SJCRH30 (cell line): ENCODE measurements at places on chromosomes 6 and 20. TPM values are rescaled to one million over a fixed set of nuclear protein-coding genes. Genes with fewer than 3 reads are reported as not detected.

The C20orf141 gene
- total RNA-seq, result not detected in 2 replicates

DNA sequence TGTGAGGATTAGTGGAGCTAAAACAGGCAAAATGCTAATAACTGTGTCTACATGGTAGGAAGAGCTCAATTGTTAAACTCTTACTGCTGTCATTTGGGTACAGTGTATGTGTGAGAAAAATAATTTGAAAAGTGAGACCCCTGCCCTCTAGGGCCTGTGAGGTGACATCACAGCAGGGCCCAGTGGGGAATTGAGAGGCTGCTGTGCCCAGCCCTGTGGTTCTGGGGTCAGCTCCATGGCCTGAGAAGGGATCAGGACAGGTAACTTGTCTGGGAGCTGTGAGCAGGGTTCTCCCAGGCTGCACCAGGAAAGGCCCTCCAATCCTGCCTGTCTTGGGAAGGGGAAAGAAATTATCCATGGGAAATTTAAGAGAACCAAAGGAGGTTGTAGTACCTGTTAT is 1.3 kb downstream of the SIRPB1 start:
- H3K27ac ChIP-seq, result no peak overlapping the region
- H3K27me3 ChIP-seq, result no peaks in the 10 kb centered on the region
- no peak for DNase-seq
- no peaks in the 10 kb centered on the region for H3K36me3 ChIP-seq
- no peak overlapping the region for H3K4me3 ChIP-seq

DNA sequence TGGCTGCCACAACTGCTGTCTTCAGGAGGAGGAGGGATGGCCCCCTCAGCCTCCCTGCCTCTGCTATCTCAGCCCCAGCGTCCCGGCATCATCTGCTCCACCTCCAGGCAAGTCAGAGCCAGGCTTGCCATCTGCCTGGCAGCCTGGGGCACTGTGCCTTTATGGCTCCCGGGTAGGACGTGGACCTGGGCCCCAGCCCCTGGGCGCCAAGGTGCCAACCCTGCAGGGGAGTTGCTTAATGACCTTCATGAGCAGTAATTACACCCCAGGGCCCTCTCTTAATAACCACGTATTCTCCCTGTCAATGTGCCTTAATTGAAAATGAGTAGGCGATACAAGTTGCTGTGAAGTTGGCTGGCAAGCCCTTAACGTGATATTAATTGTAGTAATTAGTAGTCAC is 122.1 kb upstream of the MLN start:
- no peaks in the 10 kb centered on the region; the same call in 1 of the 2 replicates for H3K27me3 ChIP-seq
- H3K36me3 ChIP-seq, result no peaks in the 10 kb centered on the region
- DNase-seq, result no peak

DNA sequence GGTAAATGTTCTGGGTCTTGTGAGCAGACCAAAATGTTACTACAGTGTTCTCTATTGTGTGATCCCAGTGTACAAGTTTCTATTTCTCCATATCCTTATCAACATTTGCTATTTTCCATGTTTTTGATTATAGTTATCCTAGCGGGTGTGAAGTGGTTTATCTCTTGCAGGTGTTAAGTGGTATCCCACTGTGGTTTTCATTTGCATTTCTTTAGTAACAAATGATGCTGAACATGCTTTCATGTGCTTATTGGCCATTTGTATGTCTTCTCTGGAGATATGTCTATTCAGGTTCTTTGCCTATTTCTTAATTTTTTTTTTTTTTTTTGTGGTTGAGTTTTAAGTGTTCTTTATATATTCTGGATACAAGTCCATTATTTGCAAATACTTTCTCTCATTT is 35.5 kb downstream of the NSFL1C start:
- no peaks in the 10 kb centered on the region for H3K36me3 ChIP-seq
- no peaks in the 10 kb centered on the region for H3K27me3 ChIP-seq
- H3K4me3 ChIP-seq, result no peak overlapping the region
- no peak for DNase-seq

DNA sequence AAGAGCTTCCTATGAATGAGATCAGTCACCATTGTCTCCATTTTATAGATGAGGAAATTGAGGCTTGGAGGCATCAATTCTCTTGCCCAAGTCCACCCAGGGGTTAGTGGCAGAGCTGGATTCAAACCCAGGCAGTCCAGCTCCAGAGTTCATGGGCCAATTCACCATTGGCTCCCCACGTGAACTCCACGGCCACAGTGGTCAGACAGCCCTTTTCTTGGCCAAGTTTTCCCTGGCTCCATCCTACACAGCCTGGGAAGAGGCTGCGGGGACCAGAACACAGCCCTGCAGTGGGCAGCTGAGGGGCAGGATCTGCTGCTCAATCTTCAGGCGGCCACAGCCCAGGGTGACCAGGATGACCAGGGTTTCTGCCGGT is 20.5 kb downstream of the TGM2 start:
- no peak overlapping the region for H3K4me3 ChIP-seq
- H3K27ac ChIP-seq, result peak overlapping the region; percentile 58
- peaks cover 40% of the 10 kb centered on the region for H3K4me1 ChIP-seq
- no peaks in the 10 kb centered on the region for H3K36me3 ChIP-seq
- DNase-seq, result no peak
- H3K27me3 ChIP-seq, result no peaks in the 10 kb centered on the region

The ENPP4 gene
- 0.23 and 0.32 TPM in 2 replicates for total RNA-seq

DNA sequence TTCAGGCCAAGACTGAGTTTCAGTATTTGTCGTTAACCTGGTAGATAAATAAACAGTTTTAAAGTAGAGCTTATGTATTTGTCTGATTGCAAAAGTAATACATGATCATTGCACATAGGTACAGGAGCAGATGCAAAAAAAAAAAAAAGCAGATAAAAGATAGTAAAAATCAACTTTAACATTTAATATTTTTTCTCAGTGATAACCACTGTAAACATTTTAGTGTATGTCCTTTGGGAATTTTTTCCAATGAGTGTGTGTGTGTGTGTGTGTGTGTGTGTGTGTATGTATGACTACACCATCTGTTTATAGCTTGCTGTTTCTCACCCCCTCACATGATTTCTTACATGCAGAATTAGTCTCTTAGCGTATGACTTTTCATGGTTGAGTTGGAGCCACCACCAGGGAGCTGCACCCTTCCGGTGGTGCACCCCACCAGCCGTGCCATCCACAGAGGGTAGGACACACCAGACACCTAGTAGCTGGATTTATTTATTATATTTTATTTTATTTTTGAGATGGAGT is 26.3 kb downstream of the WRNIP1 start:
- no peak for DNase-seq
- no peak overlapping the region for H3K27ac ChIP-seq
- H3K4me3 ChIP-seq, result no peak overlapping the region
- peaks cover 20% of the 10 kb centered on the region for H3K4me1 ChIP-seq
- no peaks in the 10 kb centered on the region for H3K27me3 ChIP-seq

DNA sequence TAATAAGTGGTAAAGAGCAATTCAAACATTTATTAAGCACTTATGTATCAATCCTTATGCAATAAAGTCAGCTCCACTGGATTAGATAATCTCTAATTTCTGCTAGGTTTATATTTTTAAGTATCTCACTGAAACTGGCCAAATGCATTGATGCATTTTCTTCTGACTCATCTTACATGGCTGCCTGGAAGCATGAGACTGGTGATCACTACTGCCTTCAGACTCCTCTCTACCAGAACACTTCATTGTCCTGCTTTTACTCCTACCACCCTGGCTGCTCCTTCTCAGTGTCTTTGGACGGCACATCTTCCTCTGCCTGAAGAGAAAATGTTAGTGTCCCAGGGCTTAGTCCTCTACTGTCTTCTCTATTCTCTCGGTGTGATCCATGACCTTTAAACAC is 7.4 kb downstream of the CEP85L start:
- no peak overlapping the region for H3K27ac ChIP-seq
- H3K27me3 ChIP-seq, result no peaks in the 10 kb centered on the region
- no peak overlapping the region for H3K4me3 ChIP-seq
- H3K4me1 ChIP-seq, result no peaks in the 10 kb centered on the region
- H3K36me3 ChIP-seq, result 0 out of 2 replicates have a peak, but pooled peaks cover 2% of the 10 kb centered on the region
